A172 (cell line): ENCODE measurements at places on chromosomes 2 and 18. TPM values are rescaled to one million over a fixed set of nuclear protein-coding genes. Genes with fewer than 3 reads are reported as not detected.

Gene ZC3H8
- 9.0 and 10.5 TPM in 2 replicates for total RNA-seq

Gene RAB12
- 95.0 and 101 TPM in 2 replicates for total RNA-seq

Gene SULT1C4
- not detected in 2 replicates for total RNA-seq

Gene HRH4
- not detected in 2 replicates for total RNA-seq

Gene GULP1
- 234 and 320 TPM in 2 replicates for total RNA-seq

Gene TXNDC9
- total RNA-seq, result 197 and 209 TPM in 2 replicates

Gene SERPINB13
- total RNA-seq, result not detected in 2 replicates

Gene HSPD1
- 545 and 708 TPM in 2 replicates for total RNA-seq

Gene DYNAP
- not detected in 2 replicates for total RNA-seq

Gene VSNL1
- not detected in 2 replicates for total RNA-seq

DNA sequence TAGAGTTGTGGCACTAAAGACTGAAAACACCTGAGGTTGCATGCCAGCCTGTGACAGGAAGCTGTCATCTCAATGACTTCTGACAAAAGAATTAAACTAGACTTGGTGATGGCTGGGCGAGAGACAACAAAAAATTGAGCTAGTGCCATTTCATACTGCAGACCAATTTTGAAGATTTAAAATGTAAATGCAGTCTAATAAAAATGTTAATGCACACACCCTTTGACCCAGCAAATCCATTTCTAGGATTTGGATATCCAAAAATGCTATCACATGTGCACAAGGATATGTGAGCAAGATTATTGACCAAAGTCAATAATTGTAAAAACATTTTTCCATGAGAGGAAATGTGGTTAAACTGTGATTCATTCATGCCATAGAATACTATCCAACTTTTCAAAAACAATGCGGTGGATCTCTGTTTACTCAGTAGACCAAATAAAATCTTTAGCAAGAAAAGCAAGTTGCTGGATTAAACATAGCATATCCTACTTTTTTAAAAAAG, 5.6 kb downstream of the FBXO36 start:
- DNase-seq, result peak; percentile 14

GRCh38 chr18:33605250-33605649, 27.2 kb downstream of the ASXL3 start:
- DNase-seq, result no peak

- DNase-seq, result no peak
Measured at GRCh38 chr18:72372076-72372475, 172.1 kb downstream of the CBLN2 start.

GRCh38 chr18:59271606-59272220, 1.5 kb downstream of the RAX start:
- DNase-seq, result no peak

DNA sequence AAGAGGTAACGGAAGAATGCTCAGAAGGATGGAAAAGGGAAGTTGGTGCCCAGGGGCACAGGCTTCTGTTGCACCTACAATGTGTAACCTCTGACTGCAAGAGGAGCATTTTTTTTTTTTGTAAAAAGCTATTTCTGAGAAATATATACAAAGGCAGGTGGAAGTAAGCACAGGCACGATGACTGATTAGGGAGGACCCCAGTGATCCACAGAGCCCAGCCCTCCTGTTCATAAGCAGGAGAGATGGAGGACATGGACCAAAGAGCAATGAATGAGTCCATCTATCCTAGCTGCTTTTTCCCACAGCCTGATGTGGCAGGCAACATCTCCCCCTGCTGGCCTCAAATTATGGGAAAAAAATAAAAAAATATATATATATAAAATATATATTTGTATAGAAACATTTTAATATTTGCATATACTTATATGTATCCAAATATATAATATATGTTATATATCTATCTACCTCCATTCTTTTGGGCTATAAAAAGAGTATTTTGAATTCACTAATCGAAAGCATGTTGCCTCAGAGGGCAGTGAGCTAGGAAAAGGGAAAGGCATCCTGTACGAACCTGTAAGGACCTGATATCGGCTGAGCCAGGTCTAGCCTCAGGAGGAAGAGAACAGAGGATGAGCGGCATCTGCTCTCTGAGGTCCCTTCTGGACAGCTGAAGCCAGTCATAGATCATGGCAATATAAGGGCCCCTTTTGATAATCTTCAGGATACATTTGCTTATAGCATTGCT, 166.0 kb upstream of the STK17B start:
- peak; percentile 29 for DNase-seq

GRCh38 chr2:216837740-216838139, 22.1 kb downstream of the TNP1 start:
- DNase-seq, result no peak

DNA sequence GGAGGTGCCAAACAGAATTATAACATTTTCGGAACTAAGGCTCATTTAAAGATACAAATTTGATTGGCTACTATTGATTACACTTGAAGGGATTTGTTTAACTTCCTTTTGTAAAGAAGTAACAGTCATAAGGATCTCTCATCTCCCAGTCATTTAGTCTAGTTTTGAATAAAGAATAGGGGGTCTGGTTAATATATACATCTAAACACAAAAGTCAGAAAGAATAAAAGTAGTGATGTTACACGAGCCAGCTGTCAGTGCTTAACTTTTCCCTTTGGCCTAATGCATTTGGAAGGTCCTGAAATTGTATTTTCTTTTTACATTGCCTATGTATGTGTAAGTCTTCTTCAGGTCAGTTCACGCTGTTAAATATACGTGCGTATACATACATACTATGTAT, 8.1 kb downstream of the SEPTIN2 start:
- DNase-seq, result no peak

DNA sequence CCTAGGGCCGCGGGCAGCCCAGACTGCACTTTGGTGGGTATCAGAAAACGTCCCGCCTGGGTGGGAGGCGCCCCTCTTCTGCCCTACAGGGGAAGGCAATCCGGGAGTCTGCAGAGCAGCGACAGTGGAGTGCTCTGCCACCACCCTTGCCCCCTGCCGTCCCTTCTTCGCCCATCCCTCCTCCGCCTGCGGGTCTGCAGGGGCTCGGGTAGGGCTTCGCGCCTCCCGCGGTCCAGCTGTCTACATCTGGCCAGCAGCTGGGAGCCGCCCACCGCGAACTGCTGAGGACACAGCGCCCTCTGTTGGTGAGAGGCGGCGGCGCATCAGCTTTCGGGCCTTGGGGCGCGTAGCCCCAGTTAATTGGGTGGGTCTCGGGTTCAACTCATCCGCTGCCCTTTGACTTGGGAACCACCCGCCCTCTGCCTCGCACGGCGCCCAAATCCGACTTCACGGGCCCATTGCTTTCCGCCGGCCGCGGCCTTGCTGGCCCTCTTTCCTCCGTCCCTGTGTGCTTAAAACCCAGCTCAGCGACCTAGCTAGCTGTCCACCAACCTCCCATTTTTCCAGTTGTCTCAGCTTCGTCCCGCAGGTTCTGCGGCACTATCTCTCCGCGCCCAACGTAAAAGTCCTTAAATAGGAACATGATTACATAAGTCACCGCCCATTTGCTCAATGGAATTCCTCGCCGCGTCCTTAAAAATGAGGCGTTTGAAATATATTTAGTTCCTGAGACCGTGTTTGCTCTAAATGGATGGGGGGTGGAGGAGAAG, 17.6 kb downstream of the WNT10A start:
- DNase-seq, result no peak

DNA sequence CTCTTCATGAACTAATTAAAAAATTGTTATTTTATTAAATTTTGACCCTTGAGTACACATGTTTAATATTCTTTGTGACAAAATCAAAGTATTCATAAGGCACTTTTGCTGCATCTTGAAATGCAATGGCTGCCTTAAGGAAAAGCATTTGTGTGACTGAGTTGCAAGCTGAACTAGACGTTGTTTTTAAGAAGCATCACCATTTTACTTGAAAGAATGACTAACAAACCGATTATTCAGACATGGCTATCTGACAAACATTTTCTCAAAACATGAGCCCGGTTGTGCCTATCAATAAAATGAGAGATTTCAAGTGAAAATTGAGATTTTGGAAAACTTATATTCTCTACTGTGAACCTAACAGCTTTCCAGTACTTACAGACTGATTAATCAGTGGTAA, 2.8 kb downstream of the GCFC2 start:
- no peak for DNase-seq

DNA sequence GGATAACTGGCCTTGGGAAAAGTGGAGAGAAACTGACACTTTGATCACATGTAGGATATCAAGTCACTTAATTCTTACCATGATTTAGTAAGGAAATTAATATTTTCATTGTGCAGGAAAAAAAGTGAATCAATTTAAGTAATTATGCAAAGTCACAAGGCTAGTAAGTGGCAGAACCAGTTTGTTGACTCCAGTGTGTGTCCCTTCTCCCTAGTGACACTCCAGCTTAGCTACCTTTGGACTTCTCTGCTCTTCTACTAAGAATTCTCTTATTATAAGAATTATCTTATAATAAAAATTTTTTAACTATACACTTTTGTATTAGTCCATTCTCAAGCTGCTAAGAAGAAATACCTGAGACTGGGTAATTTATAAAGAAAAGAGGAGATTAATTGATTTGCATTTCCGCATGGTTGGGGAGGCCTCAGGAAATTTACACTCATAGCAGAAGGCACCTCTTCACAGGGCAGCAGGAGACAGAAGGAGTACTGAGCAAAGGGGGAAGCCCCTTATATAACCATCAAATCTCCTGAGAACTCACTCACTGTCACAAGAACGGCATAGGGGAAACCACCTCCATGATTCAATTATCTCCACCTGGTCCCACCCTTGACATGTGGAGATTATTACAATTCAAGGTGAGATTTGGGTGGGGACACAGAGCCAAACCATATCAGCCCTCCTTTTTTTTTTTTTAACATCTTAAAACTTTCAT, 13.6 kb downstream of the COL4A4 start:
- no peak for DNase-seq

- no peak for DNase-seq
Measured at GRCh38 chr2:68500649-68501048, 33.3 kb downstream of the APLF start.

GRCh38 chr18:59481436-59481835, 122.4 kb upstream of the LMAN1 start:
- no peak for DNase-seq

DNA sequence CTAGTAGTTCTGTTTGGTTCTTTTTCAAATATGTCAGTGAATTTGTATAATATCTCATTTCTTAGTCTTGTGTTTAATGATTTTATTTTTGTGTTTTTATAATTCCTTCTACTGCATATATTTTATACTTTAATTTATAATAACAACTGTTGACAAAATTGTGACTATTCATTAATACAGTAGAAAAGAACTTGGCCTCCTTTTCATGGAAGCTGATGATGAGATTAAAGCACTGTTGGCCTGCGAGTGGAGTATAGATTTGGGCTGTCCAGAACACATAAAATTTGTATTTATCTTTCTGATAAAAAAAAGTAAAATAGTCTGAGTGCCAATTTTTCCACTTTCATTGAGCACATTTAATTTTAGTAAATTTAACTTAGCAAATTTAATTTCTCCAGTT, 12.1 kb downstream of the CFLAR start:
- DNase-seq, result no peak

- DNase-seq, result no peak
Measured at GRCh38 chr2:55838653-55839052, 84.9 kb downstream of the EFEMP1 start.
